Suprapubic skin (tissue), 4 donors: ENCODE measurements at places on chromosomes 3 and 15.

DNA sequence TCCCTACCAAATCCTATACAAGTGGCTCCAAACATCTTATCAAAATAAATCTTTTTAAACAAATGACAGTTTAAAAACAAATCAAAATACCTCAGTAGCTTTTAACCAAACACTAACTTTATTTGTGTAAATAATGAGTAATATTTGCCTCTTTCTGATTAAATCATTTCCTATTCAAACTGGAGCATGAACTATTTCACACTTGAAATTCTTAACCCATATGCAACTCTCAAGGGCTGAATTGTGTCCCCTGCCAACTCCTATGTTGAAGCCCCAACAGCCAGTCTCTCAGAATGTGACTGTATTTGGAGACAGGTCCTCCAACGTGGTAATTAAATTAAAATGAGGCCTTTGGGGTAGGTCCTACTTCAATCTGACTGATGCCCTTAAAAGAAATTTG is 55.9 kb upstream of the MCTP2 start:
- DNase-seq, result no peak

- no peak for DNase-seq
Measured at GRCh38 chr3:46314517-46314916, 39.4 kb upstream of the CCR2 start.

DNA sequence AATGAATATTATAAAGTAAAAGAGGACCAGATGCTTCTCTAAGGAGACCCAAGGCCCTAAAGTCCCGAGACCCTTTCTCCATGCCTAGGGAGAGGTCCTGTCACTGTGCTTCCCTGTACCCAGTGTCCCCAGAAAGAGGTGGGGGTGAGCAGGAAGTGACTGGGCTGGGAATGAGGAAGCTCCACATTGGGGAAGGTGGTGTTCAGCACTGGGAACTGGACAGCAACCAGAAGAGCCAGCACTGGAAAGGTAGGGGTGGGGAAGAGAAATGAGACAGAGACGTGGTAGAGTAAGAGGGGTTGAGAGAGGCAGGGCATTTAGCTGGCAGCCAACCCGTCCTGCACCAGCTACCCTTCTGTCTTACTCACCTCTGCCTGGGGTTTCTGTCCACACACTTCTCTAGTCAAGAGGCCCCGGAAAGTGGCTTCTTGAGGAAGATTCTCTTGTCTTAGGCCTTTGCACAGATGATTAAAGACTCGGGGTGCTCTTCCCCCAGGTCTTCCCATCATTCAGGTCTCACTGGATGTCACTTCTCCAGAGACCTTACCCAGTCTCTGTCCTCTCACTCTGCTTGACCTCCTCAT is 12.2 kb downstream of the RRP9 start:
- DNase-seq, result peak; percentile 47

DNA sequence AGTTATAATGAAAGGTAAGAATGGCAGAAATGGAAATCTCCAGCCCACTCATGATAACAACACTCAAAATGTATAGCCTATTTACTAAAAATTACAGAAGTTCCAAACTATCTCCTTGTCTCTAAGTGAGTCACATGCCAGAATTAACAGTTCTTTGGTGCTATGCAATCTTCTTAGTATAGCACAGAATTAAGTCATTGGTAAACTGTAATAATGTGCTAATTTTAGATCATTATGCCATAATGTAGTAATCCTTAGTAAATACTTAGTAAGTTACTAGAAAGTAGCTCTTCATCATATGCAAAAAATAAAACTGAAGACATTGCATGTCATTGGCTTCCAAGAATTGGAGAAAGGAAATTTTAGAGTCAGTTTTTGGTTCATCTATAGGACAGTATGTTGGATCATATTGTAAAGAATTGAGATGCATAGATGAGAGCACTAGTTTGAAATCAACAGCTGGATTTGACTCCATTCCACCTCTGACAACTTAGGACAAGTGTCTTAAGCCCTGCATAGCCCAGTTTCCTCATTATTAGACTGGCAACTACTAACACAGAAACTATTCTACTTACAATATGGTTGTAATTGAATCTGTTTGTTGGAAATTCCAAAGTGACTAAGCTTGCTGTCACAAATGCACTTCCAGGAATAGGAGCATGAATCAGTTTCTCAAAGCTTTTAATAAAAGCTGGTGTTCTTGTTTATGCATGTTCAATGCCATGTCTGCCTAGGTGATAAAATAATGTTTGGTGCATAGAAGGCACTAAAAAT is 40.1 kb upstream of the CD47 start:
- no peak for DNase-seq

DNA sequence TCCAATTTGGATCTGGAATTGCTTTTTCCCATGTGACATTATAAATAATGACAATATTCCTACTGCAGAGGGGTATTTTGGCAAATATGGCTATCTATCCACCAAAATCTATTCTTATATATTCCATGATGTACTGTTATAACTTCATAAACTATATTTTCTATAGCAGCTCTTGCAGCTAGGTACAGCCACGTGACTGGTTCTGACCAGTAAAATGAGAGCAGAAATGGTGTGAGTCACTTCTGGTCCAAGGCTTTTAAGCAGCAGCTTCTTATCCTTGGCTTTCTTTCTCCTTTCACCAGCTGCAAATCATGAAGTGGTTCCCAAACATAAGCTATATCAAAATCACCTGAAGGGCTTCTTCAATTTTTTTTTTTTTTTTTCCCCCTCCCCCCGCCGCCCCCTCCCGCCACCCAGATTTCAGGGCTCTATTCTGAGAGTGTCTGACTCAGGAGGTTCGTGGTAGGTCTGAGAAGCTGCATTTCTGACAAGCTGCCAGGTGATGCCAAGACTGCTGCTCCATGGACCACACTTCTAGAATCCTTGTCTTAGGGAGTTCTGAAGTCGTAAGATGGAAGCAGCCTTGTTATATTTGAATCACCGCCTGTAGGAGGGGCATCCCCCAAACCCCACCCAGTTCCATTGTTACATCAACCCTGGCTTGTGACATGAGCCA is 357.5 kb downstream of the CHST2 start:
- no peak for DNase-seq

DNA sequence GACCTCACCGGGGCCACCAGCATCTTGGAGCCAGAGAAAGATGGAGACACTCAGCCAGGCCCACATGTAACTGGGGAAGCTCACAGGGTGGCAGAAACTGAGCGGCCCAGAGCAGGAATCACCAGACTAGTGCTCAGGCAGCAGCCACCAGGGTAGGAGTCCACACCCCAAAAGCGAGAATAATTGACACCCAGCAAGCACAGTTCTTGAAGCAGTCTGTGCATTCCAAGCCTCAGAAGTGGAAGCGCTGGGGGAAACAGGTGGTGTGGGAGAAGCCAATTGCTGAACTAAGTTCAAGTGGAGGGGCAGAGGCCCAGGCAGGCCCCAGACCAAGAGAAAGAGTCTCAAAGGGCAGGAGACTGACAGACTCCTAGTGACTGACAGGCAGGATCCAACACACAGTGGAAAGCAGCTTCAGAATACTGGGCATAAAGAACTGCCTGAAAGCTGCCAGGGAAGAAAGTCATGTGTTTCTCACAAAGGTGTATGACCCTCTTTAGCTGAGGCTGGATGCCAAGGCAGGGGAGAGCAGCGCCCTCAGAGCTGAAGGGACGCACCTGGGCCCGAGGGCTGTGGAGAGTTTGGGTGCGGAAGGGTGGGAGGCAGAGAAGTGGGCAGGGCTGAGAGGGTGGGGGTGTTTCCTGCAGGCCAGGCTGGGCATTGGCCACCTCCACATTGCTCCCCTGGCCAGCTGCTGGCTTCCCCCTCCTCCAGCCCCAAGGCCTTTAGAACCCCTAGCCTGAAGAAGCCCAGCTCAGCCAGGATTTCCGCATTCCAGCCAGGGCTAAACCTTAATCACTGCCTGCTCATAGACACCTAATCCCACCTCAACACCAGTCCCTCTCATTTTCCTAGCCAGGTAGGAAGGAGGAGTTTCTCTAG is 7.7 kb downstream of the NT5DC2 start:
- no peak for DNase-seq

- no peak for DNase-seq
Measured at GRCh38 chr3:58898513-58898912, 151.3 kb downstream of the CFAP20DC start.

GRCh38 chr15:97141871-97142270 is 811.4 kb downstream of the NR2F2 start:
- DNase-seq, result no peak

DNA sequence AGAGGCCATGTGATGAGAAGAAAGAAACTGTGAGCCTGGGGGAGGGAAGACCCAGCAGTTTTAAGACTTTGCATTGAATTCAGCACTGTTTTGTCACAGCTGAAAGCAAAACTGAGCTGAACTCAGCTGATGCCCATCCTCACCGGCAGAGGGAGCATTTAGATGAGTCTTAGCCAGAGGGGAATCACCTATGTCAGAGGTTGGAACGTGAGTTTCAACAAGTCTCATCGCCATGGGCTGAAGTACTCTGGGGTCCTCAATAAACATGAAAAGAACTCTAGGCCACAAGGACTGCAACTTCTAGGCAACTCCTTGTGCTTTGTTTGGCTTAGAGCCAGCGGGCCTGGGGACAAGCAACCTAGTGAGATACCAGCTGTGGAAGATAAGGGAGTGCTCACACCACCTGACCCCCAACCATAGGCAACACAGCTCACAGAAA is 324.5 kb downstream of the TBL1XR1 start:
- DNase-seq, result no peak

GRCh38 chr3:160778480-160778879 is 22.4 kb downstream of the PPM1L start:
- no peak for DNase-seq

DNA sequence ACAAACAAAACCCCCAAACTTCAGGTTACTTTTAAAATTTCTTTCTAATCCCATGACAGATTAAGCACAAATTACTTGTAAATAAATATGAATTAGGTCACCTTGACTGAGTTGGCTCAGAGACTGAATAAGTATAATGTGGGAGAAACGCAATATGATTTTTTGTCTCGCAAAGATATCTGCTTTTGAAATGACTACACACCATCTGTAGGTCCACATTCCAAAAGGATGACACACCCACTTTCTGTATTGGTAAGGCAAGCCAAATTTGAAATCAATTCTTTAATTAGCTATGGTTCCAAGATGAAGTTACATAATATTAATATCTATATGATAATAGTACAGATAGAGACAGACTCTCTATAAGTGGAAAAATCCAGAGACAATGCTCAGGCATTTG is 66.9 kb upstream of the CSPG5 start:
- DNase-seq, result no peak

- no peak for DNase-seq
Measured at GRCh38 chr3:51686512-51687215, 15.6 kb downstream of the TEX264 start.

DNA sequence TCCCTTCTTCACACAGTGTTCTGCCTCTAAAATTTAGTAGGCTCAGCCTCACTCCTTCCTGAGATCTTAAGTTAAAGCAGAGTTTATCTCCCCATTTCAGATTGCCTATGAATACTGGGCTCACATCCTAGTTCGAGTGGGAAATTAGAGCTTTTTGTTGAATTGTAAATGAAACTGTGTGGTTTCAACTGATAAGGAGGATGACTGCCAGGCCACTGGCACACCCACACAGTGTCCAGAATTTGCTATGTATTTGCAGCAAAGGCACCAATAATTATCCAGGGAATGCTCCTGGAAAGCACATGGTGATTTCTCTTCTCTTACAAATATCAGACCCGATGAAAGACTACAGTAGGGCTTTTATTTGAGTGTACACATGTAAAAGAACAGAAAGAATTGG is 308.1 kb upstream of the COL8A1 start:
- no peak for DNase-seq

DNA sequence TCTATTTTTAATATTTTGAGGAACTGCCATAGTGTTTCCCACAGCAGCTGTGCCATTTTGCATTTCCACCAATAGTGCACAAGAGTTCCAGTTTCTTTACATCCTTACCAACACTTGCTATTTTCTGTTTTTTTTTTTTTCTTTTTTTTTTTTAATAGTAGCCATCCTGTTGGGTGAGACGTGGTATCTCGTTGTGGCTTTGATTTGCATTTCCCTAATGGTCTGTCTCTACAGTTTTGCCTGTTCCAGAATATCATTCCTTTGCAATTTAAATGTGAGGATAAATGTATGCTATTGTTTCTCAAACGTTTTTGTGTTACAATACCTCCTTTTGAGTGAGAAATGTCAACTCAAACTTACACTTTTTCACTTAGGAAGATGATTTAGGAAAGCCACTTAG is 22.4 kb downstream of the RCN2 start:
- DNase-seq, result no peak

GRCh38 chr3:101970905-101971304 is 121.6 kb downstream of the NFKBIZ start:
- no peak for DNase-seq

GRCh38 chr3:105406268-105406667 is 39.6 kb downstream of the ALCAM start:
- no peak for DNase-seq

DNA sequence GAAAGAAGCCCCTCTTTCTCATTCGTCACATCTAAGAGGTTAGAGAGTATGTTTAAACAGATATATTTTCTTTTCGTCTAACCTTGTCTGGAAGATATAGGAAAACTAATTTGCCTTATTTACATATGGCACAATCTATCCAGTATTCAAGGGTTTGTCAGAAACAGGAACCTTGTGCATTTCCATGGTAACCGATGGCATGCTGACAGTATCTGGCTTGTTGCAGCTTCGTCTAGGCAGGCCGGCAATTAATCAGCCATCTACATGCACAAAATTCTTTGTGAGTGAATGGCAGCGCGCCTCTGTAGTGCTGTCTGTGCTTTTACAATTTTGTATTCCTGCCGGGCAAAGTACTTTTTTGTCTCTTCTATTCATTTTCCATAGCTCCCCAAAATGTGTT is 294.0 kb upstream of the SOX2 start:
- no peak for DNase-seq

- DNase-seq, result no peak
Measured at GRCh38 chr15:52392008-52392687, 96.5 kb upstream of the MYO5C start.

GRCh38 chr3:66480666-66481065 is 20.2 kb downstream of the LRIG1 start:
- no peak for DNase-seq

DNA sequence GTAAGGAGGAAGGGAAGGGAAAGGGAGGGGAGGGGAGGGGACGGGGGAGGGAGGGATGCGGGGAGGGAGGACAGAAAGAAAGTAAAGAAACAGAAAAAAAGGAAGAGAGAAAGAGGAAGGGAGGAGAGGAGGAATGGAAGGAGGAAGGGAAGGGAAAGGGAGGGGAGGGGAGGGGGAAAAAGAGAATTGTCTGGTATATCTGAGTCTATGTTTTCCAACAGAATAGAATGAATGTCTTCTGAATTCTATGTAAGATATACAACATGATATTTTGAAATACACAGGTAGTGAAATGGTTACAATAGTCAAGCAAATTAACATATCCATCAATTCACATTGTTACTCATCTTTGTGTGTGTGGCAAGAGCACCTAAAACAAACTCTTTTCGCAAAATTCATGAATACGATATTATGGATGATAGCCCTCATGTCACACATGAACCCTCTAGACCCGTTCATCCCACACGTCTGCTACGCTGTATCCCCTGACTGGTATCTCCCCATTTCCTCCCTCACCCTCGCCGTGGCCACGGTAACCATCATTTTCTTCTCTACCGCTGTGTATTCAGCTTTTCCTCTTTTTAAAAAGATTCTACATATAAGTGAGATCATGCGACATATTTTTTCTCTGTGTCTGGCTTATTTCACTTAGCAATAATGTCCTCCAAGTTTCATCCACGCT is 168.9 kb downstream of the XXYLT1 start:
- peak; percentile 15 for DNase-seq
